Upper lobe of right lung (tissue), 1 donor: ENCODE measurements at places on chromosomes 1 and 21.

DNA sequence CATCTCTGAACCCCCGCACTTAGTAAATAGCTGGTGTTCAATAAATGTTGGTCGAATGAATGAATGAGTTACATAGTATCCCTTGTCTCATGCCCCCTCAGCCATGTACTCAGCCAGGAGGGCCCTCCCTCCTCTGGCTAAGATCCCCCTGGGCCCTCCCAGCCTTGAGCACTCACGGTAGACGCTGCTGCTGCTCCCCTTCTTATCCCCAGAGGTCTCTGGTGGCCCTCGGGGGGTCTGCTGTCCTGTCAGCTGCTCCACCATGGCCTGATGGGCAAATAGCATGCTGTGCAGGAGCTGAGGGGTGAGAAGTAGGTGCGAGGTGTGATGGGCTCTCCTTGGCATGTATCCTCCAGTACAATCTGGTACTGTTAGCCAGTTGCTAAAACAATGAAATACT is 1.9 kb downstream of the ETV3L start:
- DNase-seq: peak; percentile 40

- no peak for DNase-seq
Observed at GRCh38 chr1:37174341-37174740, 140.0 kb upstream of the GRIK3 start.

DNA sequence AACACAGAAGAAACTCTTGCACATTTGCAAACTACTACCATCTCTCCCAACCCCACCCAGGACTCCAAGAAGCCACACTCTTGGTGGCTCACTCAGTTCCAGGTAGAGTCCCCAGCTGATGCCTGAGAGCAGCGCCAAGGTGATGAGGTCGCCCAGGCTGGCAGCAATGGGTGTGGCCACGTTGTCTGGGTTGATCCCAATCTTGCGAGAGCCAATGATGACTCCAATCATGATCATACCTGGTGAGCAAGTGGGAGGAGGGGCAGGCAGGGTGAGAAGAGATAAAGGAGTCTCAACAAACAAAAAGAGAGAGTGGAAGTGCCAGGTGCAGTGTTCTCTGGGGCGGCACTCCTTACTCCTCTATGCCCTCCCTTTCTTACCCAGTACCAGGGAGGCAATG is 14.4 kb downstream of the SLC41A1 start:
- DNase-seq: no peak

- no peak for DNase-seq
Observed at GRCh38 chr1:98364544-98364943, 297.0 kb upstream of the SNX7 start.

DNA sequence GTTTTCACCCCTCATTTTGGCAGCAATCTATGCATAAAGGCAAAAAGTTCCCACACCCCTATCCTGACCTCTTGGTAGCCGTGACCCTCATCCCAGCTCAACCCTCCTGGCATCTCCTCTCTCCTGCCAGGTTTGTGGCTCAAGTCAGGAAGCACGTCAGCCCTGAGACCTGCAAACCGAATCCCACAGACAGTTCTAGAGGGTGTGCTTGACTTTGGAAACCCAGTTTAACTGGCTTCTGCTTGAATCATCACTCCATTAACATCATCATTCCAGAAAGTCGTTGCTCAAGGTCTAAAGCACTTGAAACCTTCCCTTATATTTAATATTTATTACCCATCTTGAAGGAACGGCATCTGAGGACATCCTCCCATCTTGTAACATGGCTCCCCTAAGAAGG is 133.4 kb upstream of the ERG start:
- no peak for DNase-seq

GRCh38 chr21:25898671-25899070 is 163.9 kb downstream of the GABPA start:
- DNase-seq: no peak

DNA sequence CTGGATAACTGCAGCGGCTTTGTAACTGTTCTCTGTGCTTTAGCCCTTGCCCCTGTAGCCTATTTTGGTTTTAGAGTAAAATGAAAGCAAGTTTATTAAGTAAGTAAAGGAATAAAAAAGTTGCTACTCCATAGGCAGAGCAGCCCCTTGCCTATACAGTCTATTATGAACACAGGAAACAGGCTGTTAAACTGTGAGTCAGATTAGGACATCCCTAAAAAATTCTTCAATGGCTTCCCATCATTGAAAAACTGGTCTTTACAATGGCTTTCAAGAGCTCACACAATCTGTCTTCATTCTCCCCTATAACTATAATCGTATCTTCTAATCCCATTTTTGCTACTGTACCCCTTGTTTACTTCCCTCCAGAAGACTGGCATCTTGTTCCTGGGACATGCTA is 43.0 kb downstream of the ATG4C start:
- no peak for DNase-seq

GRCh38 chr21:17539323-17539722 is 26.5 kb downstream of the CXADR start:
- DNase-seq: no peak
